ENCODE measurements at places on chromosomes 6 and 20.

- no peak for DNase-seq
These were observed 164.7 kb downstream of the LINC00237 start for GRCh38 chr20:20941468-20941889.

GRCh38 chr6:11380549-11380948, 148.1 kb upstream of the NEDD9 start:
- no peak for DNase-seq

DNA sequence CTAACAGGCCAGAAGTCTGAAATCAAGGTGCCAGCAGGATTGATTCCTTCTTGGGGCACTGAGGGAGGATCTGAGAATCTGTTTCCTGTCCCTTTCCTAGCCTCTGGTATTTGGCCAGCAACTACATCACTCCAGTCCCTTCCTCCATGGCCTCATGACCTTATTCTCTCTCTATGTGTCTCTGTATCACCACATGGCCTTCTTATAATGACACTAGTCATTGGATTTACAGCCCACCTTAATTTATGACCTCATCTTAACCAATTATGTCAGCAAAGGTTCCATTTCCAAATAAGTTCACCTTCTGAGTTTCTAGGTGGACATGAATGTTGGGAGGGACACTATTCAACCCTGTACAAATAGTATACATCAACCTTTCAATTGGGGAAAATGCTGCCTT, 29.3 kb downstream of the SCML4 start:
- DNase-seq: no peak

- no peak for DNase-seq
These were observed 1.6 kb upstream of the ID4 start for GRCh38 chr6:19835605-19836004.

- no peak for DNase-seq
These were observed 208.4 kb upstream of the DTNBP1 start for GRCh38 chr6:15871276-15871675.
